ENCODE measurements at places on chromosomes 3 and 15. TPM values are rescaled to one million over a fixed set of nuclear protein-coding genes. Genes with fewer than 3 reads are reported as not detected.

The ALDH1L1 gene
- total RNA-seq: 5.6 TPM

The ISLR gene
- total RNA-seq: 215 TPM

The SLC22A14 gene
- not detected for total RNA-seq

The CLDN18 gene
- total RNA-seq: not detected

The SLC6A11 gene
- total RNA-seq: 0.21 TPM

The ZNF860 gene
- total RNA-seq: 2.8 TPM

The SPINK8 gene
- not detected for total RNA-seq

GRCh38 chr3:196431181-196432136, 768 bp downstream of the UBXN7 start:
- H3K27me3 ChIP-seq: no peaks in the 10 kb centered on the region
- peak; percentile 16 for DNase-seq
- peak overlapping the region; percentile 87 for H3K4me3 ChIP-seq
- H3K4me1 ChIP-seq: peaks cover 4% of the 10 kb centered on the region
- H3K27ac ChIP-seq: peak overlapping the region; percentile 93

DNA sequence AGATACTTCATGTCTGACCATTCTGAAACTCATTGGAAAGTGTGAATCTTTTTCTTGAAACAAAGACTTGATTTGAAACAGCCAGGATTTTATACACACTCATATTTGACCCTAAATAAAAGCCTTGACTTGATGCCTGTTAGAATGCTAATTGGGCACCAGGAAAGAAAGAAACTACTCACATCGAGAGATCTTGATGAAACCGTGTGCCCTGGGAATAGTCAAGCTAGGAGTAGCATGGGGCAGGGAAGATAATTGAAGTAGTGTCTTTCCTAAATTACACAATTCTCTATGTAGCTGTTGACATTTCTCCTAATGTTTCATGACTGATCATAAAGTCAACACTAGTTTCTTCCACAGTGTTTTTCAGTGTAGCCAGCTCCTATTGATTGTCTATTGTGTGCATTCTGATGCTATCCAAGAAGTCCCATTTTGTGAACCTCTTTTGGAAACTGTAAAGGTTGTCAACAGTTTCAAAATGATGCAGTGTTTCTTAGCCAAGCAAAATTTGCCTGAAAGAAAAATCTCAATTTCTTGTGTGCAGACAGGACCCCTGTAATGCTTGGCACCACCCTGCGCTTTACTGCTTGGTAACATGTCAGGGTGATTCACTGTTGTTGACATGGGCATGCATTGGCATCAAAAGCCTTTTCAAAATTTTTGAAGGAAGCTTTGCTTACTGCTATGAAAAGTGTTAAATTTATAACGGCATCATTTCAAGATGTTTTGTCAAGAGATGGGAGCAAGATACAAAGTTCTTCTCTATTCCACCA, 52.5 kb upstream of the OTOL1 start:
- H3K4me1 ChIP-seq: no peaks in the 10 kb centered on the region
- no peaks in the 10 kb centered on the region for H3K27me3 ChIP-seq
- H3K27ac ChIP-seq: no peak overlapping the region
- no peak overlapping the region for H3K4me3 ChIP-seq
- H3K36me3 ChIP-seq: no peaks in the 10 kb centered on the region
- DNase-seq: no peak

DNA sequence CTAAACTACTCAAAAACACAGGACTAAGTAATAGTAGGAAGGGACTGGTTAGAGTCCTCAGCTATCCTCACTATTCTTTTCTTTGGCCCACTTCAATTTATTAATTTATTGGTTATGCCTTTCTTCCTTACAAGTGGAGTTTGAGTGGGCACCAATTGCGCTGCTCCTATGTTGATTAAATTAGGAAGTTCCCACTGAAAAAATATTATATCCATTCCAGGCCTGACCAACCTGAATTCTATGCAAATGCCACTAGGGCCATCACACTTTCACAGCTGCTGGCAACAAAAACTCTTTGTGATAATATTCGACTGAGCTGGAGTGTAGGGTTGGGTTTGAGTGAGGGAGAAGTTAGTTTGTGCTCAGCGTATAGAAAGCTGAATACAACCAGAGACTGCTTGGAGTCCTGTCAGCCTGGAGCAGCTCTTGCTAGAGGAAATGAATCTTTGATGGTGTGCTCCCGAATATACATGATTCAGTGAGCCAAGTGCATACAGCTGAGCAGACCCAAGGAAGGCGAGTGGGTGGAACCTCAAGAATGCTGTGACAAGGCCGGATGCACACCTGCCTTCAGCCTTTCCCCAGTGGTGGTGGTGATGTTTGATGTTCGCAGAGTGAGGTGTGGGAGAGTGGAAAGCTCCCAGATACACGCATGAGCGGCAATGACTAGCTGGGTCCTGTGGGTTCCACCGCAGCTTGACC, 1.5 kb downstream of the ARHGEF3 start:
- peak overlapping the region; percentile 69 for H3K4me3 ChIP-seq
- H3K27me3 ChIP-seq: no peaks in the 10 kb centered on the region
- no peak for DNase-seq
- H3K36me3 ChIP-seq: no peaks in the 10 kb centered on the region

DNA sequence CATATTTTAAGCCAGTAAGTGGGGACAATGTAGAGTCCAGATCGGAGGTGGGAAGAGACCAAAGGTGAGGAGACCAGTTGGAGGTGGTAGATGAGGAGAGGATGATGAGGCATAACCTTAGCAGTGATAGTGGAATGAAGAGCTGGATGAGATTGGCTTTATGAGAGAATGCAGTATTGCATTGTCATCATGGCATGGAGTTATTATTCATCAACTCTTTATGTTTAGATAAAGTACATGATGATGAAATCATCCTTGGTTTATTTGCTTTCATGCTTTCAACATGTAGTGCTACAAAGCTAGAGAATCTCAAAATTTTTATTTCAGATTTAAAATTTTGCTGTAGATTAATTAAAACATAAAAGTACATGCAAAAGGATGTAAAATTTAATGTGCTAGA, 64.0 kb downstream of the PPM1L start:
- no peaks in the 10 kb centered on the region for H3K27me3 ChIP-seq
- no peak for DNase-seq

DNA sequence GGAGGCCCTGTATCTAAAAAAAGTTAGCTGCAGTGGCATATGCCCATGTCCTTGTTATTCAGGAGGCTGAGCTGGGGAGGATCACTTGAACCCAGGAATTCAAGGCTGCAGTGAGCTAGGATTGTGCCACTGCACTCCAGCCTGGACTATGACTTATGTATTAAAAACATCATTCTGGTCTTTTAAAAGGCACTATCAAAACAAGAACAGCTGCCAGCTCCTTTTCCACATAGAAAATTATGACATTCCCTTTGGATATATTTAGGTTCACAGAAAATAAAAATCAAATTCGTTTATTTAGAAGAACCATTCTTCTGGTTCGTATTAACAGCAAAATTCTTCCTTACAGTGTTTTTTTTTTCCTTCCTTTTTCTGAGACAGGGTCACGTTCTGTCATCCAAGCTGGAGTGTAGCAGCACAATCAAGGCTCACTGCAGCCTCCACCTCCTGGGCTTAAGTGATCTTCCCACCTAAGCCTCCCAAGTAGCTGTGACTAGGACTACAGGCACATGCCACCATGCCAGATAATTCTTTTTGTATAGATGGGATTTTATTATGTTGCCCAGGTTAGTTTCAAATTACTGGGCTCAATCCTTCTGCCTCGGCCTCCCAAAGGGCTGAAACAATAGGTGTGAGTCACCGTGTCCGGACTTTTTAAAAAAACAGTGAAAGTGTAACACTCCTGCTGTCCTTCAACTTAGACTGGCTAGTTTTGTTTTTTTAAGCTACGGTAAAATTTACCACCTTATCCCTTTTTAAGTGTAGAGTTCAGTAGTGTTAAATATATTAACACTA, 13.9 kb downstream of the ICE2 start:
- no peak for DNase-seq
- no peaks in the 10 kb centered on the region for H3K36me3 ChIP-seq
- no peak overlapping the region for H3K27ac ChIP-seq
- H3K4me1 ChIP-seq: no peaks in the 10 kb centered on the region

GRCh38 chr3:53753518-53754183, 92.6 kb downstream of the CHDH start:
- H3K27me3 ChIP-seq: no peaks in the 10 kb centered on the region
- H3K4me3 ChIP-seq: no peak overlapping the region
- no peaks in the 10 kb centered on the region for H3K4me1 ChIP-seq
- no peaks in the 10 kb centered on the region for H3K36me3 ChIP-seq
- no peak for DNase-seq

- no peaks in the 10 kb centered on the region for H3K4me1 ChIP-seq
- H3K27ac ChIP-seq: no peak overlapping the region
- no peaks in the 10 kb centered on the region for H3K27me3 ChIP-seq
- no peak overlapping the region for H3K4me3 ChIP-seq
Measured at GRCh38 chr3:141305436-141305835, 62.9 kb upstream of the ZBTB38 start.

DNA sequence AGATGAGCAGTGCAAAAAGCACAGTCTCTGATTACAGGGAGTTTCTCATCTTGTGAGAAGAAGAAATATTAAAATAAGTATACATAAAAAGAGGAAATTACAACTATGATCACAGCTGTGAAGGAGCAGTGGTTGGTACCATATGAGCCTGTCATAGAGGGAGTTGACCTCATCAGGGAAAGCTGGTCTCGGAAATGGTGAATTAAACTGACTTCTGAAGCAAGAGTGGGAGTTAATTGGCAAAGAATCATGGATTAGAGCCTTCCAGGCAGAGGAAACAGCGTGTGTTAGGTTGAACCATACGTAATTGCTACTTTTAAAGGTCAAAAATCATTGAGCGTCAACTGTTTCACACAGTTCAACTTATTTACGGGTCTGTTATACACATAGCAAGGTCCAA, 539.1 kb downstream of the EDEM1 start:
- H3K27me3 ChIP-seq: no peaks in the 10 kb centered on the region
- DNase-seq: no peak
- no peaks in the 10 kb centered on the region for H3K36me3 ChIP-seq
- no peak overlapping the region for H3K4me3 ChIP-seq
- H3K4me1 ChIP-seq: no peaks in the 10 kb centered on the region
- no peak overlapping the region for H3K27ac ChIP-seq

GRCh38 chr15:38905632-38906031, 341.0 kb upstream of the RASGRP1 start:
- no peak overlapping the region for H3K4me3 ChIP-seq
- H3K27me3 ChIP-seq: no peaks in the 10 kb centered on the region
- no peak overlapping the region for H3K27ac ChIP-seq
- DNase-seq: no peak
- H3K4me1 ChIP-seq: no peaks in the 10 kb centered on the region
- no peaks in the 10 kb centered on the region for H3K36me3 ChIP-seq

GRCh38 chr15:91456921-91457320, 356.9 kb downstream of the SV2B start:
- DNase-seq: no peak
- H3K36me3 ChIP-seq: no peaks in the 10 kb centered on the region
- H3K27me3 ChIP-seq: no peaks in the 10 kb centered on the region
- H3K27ac ChIP-seq: no peak overlapping the region

DNA sequence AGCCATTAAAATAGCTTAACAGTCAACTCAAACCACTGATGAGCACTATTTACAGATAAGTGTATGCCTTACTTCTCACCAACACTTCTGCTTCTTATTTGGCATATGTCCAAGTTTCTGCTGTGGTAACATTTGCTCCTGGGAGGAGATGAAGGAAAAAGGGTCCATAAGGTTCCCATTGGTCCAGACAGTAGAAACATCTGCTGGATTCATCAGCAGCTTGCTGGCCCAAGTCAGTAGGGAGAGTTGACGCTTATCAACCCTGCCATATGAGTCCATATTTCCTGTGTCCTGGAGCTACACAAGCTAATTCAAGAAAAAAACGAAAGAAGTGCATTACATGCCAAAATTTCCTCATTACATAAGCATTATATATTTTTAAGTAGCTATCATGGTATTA, 824.5 kb downstream of the CADM2 start:
- H3K27me3 ChIP-seq: no peaks in the 10 kb centered on the region
- H3K4me3 ChIP-seq: no peak overlapping the region
- H3K36me3 ChIP-seq: no peaks in the 10 kb centered on the region
- H3K27ac ChIP-seq: no peak overlapping the region

- no peaks in the 10 kb centered on the region for H3K4me1 ChIP-seq
- H3K4me3 ChIP-seq: no peak overlapping the region
- H3K27me3 ChIP-seq: no peaks in the 10 kb centered on the region
- no peak overlapping the region for H3K27ac ChIP-seq
- no peak for DNase-seq
Measured at GRCh38 chr15:99917252-99917651, 184.0 kb upstream of the LYSMD4 start.

- H3K27ac ChIP-seq: no peak overlapping the region
- H3K4me1 ChIP-seq: no peaks in the 10 kb centered on the region
- H3K36me3 ChIP-seq: no peaks in the 10 kb centered on the region
Measured at GRCh38 chr15:34737477-34737876, 17.3 kb downstream of the GJD2 start.

- no peak for DNase-seq
- H3K27me3 ChIP-seq: no peaks in the 10 kb centered on the region
- H3K4me3 ChIP-seq: no peak overlapping the region
- no peaks in the 10 kb centered on the region for H3K4me1 ChIP-seq
Measured at GRCh38 chr15:91679447-91679846, 174.1 kb upstream of the SLCO3A1 start.

DNA sequence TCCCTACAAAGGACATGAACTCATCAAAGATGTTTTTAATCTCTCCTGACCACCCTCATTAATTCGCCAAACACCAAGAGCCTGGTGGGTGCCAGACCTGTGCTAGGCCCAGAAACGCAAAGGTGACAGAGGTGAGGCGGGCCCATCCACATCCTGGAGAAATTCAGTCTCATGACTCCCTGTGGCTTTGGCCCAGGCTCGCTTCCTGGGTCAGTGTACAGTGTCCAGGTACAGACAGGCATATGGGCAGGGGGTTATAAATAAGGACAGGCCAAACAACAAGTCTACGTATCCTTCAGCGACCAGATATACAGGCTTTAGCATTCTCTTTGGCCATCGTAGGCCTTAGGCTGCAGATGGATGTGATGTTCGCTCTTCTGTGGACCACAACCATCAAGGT, 945 bp upstream of the PLA2G4F start:
- H3K36me3 ChIP-seq: no peaks in the 10 kb centered on the region
- H3K27me3 ChIP-seq: no peaks in the 10 kb centered on the region
- H3K4me1 ChIP-seq: no peaks in the 10 kb centered on the region
- no peak for DNase-seq

- no peak overlapping the region for H3K27ac ChIP-seq
- no peak overlapping the region for H3K4me3 ChIP-seq
- no peaks in the 10 kb centered on the region for H3K36me3 ChIP-seq
Measured at GRCh38 chr3:134694466-134694865, 43.6 kb upstream of the KY start.

- no peaks in the 10 kb centered on the region for H3K36me3 ChIP-seq
- no peak overlapping the region for H3K27ac ChIP-seq
- no peaks in the 10 kb centered on the region for H3K4me1 ChIP-seq
- no peak overlapping the region for H3K4me3 ChIP-seq
- no peak for DNase-seq
- no peaks in the 10 kb centered on the region for H3K27me3 ChIP-seq
Measured at GRCh38 chr3:155283092-155284056, 10.1 kb downstream of the STRIT1 start.

All from uterus (tissue), 4 donors.